Liver (tissue), 10 donors: ENCODE measurements at places on chromosomes 1 and 21.

GRCh38 chr1:114103992-114104391, 49.7 kb downstream of the SYT6 start:
- DNase-seq = no peak

DNA sequence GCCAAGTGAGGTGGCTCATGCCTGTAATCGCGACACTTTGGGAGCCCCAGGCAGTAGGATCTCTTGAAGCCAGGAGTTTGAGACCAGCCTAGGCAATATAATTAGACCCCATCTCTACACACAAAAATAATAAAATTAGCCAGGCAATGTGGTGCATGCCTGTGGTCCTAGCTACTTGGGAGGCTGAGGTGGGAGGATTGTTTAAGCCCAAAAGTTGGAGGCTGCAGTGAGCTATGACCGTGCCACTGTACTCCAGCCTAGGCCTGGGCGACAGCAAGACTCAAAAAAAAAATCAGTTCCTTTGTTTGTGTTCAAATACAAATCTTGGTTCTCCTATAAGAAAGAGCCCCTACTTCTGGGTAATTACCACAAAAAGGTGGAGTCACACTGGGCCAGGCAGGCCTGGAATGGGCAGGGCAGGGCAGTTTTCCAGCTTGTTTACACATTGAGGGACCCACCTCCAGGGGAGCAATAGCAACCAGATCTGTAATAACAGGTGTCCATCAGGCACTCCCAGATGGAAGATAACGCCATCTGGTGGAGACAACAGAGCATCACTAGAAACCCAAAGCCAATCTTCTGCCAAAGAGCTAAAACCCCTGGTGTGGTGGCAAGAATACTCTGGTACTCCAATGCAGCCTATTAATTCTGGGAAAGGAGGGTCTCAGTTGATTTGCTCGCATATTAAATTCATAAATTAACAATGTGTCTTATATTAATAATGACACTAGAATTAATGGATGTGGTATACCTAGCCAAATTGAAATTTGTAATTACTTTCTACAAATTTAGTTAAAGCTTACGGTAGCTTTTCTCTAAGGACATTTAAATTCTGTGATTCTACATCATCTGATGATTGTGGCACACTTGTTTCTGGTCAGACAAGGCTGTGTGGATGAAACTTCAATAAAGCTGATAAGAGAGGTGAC, 13.2 kb downstream of the PPP1R15B start:
- peak; percentile 65 for DNase-seq

DNA sequence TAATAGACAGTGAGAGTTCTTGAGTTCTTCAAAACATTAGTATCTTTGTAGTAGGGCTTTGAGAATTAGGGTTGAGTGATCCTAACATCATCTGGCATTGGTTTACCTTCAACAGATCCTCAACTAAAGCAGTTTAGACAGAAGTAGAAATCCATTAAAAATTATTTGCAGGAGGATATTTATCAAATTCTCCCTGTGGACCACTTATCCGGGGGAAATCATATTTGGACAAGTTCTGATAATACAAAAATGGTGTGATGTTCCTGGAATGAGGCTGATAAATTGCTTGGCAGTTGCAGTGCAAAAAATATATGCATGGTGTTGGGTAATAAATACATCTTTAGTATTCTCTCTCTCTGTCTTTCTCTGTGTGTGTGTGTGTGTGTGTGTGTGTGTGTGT, 115.1 kb upstream of the CHODL start:
- no peak for DNase-seq

- no peak for DNase-seq
These were observed 26.3 kb downstream of the CLEC20A start for GRCh38 chr1:178470411-178470960.

- peak; percentile 28 for DNase-seq
These were observed 154.0 kb upstream of the WNT4 start for GRCh38 chr1:22296701-22297591.

- no peak for DNase-seq
These were observed 22.0 kb downstream of the EIF4G3 start for GRCh38 chr1:21154717-21155116.

DNA sequence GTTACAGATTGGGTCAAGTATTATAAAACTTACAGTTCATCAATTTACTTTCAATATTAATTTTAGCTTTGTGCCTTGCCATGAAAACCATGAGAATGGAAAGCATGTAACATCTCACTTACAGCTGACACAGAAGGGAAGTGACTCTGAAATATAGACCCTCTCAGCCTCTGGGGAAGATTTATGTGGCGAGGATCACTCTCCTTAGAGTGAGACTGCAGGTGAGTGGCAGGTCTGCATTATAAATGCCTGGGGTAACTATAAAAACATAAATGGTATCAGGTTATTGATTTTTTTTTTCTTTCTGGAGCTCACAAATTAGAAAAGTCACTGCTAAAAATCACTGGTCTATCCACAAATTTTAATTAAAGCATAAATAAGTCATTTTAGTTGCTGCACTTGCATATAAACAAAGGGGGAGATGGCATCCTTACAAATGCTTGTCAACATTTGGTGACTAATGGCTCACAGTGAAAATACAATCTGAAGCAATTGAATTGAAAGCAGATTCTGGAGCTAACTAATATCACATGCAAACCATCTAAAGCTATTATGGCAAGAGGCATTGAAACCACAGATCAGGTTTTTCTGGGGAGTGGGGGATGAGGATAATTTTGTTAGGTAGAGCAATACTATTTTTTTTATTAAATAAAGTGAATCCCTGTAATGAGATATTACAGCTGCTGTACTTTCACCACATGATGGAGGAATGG, 200.9 kb downstream of the TM2D1 start:
- DNase-seq = no peak

GRCh38 chr1:14113841-14114567, 414.0 kb downstream of the PRDM2 start:
- no peak for DNase-seq

GRCh38 chr1:43349594-43350306, 9.0 kb upstream of the CDC20 start:
- DNase-seq = no peak

GRCh38 chr1:85027242-85027983, 20.9 kb downstream of the MCOLN3 start:
- DNase-seq = no peak

- no peak for DNase-seq
These were observed 153.5 kb upstream of the COA6 start for GRCh38 chr1:234219711-234220110.

- no peak for DNase-seq
These were observed 204.9 kb upstream of the CACYBP start for GRCh38 chr1:174794861-174795260.

DNA sequence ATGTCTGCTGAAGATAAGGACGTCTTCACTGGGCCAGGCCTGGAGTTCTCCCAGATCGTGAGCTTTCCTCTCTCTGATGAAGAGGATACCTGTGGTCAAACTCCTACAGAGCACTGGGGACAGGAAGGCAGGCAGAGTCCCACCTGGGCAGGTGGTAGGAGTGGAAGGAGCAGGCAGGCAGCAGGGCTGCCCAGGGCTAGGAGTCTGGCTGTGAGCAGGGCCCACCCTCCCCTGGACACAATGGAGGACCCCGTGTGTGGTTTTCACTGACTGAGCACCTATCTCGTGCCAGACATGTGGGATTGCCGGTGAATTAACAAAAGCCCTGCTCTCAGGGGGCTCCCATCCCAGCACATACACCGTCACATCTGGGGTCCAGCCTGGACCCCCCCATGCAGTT, 4.9 kb upstream of the SAMD11 start:
- DNase-seq = no peak

DNA sequence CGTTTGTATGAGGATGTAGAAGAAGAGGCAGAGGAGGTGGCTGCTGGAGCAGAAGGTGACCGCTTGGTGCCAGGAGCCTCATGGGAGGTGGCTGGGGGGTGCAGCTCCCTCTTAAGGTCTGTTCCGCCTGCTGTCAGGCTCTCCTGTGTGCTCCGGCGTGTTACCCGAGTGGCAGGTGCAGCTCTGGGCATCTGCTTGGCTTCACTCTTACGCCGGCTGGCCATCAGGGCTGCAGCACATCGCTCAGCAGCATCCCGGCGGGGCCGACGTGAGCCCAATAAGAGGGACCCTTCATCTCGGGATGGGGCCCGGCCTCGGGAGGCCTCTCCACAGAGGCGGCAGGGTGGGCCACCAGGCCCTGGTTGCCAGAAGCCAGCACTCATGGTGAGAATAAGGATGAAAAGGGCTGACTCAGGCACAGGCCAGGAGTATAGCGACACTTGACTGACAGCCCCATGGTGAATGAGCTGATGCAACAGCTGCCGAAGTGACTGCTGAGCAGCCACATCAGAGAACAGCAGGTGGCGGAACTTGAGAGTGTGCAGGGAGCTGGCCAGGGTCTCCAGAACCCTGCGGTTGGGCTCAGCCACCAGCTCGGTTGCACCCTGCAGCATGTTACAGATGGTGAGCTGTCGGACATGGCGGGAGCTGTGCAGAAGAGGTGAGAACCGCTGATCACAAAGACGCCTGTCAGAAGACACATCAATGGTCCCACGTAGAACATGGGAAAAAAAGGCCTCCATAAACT, 17.5 kb downstream of the LRRC41 start:
- no peak for DNase-seq

DNA sequence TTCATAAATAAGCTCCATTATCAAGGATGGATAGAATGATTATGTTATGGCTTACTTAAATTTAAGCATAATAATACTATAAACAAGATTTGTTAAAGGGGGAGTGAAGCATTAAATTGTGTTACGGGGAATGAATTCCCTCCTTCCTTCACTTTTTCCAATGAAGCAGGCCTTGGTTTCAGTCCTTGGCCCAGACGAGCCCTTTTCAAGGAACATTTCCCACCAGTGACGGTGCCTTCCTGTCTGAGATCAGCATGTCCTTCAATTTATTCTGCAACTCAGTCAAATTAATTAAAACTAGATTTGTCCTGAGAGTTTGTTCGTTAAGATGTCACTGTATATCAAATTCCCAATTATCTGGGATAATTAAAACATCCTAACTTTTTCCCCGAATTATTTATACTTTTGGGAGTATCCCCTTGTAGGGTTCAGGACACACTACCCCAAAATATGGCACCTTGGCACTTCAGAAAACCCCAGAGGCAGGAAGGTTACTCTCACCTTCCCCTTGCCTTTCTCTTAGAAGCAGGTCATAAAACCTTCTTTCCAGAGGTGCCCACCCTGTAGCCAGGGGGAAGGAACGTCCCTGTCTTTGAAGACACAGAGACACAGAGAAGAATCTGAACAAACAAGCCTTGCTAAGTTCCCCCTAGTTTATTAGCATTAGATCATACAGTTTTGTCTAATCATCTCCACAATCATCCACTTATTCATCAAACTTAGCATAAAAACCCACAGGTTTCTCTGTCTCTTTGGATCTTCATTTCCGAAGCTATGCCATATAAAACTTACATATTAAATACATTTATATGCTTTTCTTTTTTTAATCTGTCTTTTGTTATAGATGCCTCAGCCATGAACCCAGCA, 86.2 kb upstream of the ARHGAP29 start:
- no peak for DNase-seq

DNA sequence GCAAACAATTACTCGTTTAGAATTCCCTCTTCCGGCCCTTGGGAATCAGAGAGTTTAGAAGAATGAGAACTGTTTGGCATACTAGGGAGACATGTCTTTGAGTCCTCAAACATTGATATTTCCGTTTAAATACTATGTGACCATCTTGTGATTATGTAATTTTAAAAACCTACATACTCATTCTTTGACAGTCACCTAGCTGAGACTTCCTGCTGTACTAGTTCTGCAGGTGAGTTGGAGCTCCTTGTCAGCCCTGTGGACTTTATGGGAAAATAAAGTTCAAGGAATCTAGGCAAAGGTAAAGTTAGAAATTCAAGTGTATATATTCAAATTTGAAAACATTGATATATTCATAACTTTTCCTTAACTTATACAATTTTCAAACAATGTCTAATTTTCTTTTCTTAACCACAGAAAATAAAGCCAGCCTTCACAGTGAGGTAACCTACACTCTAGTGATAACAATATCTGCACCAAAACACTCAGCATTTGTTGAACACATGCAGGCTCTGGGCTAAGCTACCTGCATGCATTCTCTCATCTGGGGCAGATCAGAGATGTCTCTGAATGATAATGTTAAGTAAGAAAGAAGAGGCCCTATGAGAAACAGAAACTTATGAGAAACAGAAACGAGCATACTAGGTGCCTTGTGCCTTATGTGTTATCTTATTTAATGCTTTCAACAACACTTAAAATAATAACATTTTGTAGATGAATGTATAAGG, 67.0 kb upstream of the BACE2 start:
- DNase-seq = no peak

DNA sequence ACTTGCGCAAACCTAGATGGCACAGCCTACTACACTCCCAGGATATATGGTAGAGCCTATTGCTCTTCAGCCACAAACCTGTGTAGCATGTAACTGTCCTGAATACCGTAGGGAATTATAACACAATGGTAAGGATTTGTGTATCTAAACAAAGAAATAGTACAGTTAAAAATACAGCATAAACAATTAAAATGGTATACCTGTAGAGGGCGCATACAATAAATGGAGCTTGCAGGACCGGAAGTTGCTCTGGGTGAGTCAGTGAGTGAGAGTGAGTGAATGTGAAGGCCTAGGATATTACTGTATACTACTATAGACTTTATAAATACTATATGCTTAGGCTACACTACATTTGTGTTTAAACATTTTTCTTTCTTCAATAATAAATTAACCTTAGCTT, 99.3 kb downstream of the PLD5 start:
- DNase-seq = no peak

DNA sequence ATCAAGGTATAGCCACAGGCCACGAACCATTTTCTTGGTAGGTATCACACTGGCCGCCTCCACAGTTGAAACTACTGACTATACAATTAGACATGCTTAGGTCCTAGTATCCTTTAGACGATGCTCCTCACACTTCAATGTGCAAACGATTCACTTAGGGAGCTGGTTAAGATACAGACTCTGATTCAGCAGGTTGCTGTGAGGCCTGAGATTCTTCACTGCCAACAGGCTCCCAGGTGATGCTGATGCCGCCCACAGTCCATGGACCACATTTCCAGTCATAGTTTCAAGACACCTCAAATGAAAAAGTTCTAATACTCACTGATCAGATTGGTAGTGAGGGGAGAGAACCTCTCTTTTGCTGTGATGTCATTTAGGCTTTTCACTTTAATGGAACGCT, 6.8 kb downstream of the ATP5PO start:
- DNase-seq = no peak

GRCh38 chr1:30048905-30049304, 674.5 kb downstream of the MATN1 start:
- no peak for DNase-seq

GRCh38 chr1:38834937-38835827, 24.4 kb downstream of the RRAGC start:
- no peak for DNase-seq

GRCh38 chr1:47569681-47570470, 132.0 kb downstream of the FOXD2 start:
- DNase-seq = no peak

GRCh38 chr21:32312976-32313375, 14.3 kb downstream of the MRAP start:
- DNase-seq = no peak

GRCh38 chr1:36159614-36160387, 3.8 kb downstream of the MAP7D1 start:
- DNase-seq = no peak
